NCI-H187 (cell line): ENCODE measurements at places on chromosomes 7 and 10.
A peak's percentile ranks its signal among the peaks of the same experiment; 100 is the strongest.

DNA sequence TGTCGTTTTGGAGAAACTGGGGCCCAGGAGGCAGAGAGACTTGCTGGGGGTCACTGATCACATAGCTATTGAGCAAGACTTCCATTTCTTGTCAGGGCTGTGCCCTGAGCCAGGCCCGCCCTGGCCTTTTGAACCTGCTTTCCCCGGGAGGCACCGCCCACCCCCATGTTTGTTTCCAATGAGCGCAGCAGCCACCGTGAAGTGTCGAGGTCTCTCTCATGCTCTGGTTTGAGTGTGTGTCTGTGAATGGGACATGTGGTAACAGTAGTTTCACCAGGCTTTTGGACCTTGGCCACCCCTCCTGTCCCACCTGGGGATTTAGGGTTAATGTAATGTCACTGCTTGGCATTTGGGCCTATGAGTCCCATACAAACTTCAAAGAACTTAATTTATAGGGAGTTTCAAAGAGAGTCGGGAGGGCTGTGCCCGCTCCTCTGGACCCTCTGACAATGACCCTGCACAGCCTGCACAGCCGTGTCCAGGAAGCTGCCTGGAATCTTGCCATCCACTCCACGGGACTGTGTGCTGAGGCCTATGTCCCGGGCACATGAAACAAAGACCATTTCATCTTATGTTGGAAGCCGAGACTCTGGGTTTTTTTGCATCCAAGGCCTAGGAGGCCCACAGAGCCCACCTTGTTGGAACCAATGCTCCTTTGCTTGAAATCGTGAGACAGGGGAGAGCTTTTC is 6.3 kb downstream of the PRF1 start:
- DNase-seq = no peak

GRCh38 chr10:105643660-105644059 is 1002.6 kb downstream of the SORCS3 start:
- no peak for DNase-seq

DNA sequence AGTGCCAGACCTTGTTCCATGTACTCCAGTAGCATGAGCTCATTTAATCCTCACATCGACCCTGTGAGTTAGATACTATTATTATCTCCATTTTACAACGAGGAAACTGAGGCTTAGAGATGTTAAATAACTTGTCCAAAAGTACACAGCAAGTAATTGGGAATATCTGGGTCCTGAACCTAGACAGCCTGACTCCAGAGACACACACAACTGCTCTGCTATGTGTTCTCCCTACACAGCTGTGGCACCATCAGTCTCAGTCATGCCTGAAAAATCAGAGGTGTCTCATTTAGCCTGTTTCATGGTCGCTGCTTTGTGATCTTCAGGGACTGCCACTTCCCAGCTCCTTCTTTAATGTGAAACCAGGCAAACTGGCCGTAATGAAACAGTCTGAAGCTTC is 56.5 kb downstream of the COL1A2 start:
- DNase-seq = no peak

DNA sequence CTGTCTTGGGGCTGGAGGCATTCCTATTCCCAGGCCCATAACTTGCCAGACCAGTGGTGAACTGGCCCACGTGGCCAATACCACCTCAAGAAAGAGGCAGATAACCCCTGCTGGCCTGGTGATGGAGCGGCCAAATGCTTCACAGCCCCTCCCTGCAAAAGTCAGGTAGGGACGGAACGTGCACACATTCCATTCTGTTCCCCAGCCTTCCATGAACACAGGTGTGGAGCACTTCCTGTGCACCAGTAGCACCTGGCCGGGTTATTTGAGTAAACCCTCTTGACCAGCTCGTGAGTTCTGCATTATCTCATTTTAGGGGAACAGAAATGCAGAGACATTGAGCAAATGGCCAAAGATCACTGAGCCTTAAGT is 134.4 kb downstream of the SH3PXD2A start:
- no peak for DNase-seq

- no peak for DNase-seq
Observed at GRCh38 chr7:127726476-127726875, 74.5 kb downstream of the SND1 start.

- DNase-seq = no peak
Observed at GRCh38 chr10:14560274-14560673, 214.4 kb downstream of the FAM107B start.

GRCh38 chr7:17940951-17941431 is 697 bp upstream of the SNX13 start:
- DNase-seq = no peak

GRCh38 chr7:102813191-102814024 is 64.6 kb downstream of the FAM185A start:
- DNase-seq = no peak

DNA sequence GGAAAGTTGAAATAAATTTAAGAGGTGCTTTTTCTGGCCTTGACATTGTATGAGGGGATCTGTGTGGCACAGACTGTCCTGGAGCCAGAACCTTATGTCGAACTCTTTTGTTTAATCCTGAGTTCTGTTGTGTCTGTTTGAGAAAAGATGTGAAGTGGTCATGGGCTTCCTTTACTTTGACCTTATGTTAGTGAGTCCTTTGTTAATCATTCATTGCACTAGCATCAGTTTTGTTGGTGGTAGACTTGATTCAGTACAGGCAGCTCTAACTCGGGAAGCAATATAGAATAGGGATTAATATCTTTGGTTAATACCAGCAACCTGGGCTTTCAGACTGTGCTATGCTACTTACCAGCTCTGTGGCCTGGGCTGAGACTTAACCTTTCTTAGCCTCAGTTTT is 123.9 kb upstream of the FZD1 start:
- DNase-seq = no peak

- peak; percentile 42 for DNase-seq
Observed at GRCh38 chr10:68600041-68600778, 40.1 kb downstream of the TET1 start.

DNA sequence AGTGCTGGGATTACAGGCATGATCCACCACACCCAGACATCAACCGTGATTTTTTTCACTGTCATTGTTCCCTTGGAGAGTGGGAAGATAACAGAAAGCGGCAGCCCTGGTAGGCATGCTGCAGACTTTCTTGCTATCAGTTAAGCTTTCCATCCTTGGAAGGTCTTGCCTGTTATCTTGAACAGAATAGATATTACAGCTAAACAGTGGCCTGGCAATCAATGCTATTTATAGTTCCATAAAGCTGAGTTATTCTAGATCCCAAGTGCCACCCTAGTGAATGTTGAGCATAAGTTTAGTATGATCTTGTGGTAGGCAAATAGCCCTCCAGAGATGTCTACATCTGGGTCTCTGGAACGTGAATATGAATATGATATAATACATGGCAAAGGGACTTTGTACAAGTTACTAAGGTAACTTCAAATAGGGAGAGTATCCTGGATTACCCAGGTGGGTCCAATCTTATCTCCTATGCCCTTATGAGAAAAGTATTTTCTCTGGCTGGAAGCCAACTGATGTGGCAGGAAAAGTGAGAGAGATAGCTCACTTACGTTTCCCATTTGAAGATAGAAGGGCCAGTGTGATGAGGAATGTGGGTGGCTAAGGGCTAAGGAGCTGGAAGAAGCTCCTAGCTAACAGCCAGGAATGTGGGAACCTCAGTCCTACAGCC is 609.1 kb upstream of the IGFBP3 start:
- DNase-seq = no peak

DNA sequence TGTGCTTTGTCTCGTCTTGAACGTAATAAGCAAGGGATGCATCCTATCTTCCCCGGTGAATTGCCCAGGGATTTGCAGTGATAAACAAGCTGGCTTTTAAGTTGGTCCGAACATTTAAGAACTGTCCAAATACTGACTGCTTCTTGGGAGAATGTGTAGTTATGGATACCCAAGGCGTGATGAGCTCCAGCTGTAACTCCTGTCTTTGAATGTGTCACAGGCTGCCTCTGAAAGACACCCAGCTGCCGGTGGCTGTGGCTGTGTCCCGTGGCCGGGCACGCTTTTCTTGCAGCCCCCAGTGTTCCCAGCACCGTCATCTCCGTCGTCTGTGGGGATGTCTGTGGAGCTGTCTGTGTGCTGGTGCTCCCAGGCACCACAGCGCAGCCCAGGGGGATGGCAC is 118.1 kb downstream of the GLRX3 start:
- no peak for DNase-seq

GRCh38 chr7:129741743-129742213 is 130.3 kb downstream of the NRF1 start:
- peak; percentile 53 for DNase-seq

- no peak for DNase-seq
Observed at GRCh38 chr10:20228729-20229128, 412.5 kb downstream of the PLXDC2 start.

- no peak for DNase-seq
Observed at GRCh38 chr10:86035791-86036543, 330.6 kb downstream of the GRID1 start.

DNA sequence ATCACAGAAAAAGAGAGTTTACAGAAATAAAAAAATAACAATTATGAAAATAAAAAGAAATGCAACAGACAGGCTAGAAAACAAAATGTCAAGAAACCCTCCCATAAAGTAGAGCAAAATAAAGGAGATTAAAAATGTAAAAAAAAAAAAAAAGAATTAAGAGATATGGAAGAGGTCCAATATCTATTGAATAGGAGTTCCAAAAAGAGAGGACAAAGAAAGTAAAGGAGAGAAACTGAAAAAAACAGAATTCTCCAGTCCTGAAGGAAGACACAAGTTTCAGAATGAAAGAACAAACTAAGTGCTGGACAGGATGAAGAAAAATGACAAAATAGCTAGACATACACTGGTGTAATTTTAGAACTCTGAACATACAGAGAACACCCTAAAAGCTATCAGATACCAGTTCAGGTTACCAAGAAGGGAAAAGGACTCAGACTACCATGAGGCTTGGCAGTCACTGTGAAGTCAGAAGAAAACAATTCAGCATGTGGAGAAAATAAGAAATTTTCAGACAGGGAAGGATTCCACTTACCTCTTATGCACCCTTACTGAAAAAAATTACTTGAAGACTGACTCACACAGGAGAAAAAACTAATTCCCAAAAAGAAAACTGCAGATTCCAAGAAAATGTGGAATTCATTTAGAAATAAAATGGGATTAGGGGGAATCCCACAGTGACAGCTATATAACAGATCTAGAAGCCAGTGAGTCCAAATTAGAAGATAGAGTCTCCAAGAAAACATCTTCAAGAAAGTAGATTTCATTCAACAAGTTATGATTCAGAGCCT is 40.4 kb upstream of the ABLIM1 start:
- DNase-seq = no peak

DNA sequence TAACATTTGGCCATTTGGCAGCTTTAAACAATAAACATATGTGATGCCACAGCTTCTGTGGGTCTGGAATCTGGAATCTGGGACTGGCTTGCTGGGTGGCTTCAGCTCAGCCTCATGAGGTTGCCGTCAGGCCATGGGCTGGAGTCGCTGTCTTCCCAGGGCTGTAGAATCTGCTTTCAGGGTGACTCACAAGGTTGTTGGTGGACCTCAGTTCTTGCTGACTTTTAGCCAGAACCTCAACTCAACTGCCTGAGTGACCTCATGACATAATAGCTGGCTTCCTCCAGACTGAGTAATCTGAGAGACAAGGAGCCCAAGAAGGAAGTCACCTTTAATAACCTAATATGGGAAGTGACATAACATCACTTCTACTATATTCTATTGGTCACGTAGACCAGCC is 44.6 kb upstream of the TSPAN13 start:
- DNase-seq = no peak

DNA sequence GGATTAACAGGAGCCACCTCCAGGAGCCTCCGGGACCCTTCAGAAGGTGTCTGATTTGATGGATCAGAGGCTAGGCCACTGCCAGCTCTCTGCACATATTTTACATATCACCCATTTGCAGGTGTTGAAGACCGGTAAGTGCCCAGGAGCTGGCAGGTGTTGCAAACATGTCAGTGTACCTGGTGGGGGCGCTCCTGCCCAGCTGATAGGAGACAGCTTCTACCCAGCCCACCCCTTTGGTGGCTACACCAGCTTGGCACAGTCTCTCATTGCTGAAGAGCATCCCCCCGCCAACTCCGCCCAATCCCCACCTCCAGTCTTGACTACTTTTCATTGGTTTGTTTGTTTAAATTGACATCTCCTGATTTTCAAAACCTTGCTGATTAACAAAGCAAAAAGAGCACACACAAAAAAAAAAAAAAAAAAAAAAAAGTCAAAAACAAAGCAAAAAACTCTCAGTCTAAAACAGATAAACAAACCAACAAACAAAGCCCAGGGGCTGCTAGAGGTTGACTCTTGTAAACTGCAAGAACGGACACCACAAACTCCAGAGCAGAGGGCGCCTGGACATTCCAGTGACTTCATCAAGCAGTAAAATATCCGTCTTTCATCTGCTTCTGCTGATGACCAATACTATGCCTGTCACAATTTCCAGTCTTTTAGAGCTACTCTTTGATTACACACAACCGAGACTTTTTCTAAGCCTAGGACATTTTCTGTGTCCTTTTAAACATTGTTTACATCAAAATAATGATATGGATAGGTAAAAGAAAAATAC is 275.3 kb downstream of the NRG3 start:
- no peak for DNase-seq

DNA sequence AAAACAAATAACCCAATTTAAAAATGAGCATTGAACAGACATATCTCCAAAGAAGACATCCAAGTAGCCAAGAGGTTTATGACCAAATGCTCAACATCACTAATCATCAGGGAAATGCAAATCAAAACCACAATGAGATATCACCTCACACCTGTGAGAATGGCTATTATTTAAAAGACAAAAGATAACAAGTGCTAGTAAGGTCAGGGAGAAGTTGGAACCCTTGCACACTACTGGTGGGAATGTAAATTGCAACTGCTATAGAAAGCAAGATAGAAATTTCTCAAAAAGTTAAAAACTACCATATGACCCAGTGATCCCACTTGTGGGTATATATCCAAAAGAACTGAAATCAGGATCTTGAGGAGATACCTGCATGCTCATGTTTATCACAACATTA is 49.5 kb downstream of the SGMS1 start:
- no peak for DNase-seq

DNA sequence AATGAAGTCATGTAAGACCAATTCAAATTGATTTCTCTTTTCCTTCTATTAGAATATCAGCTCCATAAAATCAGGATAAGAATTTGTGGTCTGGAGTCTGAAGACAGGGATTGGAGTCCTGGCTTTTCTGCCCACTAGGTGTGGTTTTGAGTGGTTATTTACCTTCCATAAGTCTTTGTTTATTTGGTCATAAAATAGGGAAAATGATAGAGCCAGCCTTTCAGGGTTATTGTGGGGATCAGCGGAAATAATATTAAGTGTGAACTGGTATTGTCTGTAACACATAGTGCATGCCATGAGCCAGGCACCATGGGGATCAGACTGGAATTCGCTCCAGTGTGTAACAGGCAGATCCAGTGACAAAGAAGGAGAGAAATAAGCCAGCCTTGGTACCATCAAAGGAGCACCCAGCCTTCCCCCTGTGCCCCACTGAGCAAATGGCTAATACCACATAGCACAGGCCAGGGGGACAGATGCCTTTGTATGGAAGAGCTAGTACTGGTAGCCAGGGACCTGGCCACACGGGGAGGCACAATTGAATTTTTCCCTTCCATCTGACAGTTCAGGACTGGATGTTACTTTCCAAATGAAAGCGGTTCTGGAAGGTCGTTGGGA is 509.7 kb upstream of the PODXL start:
- no peak for DNase-seq
